ENCODE measurements at places on chromosomes 6 and 20.

DNA sequence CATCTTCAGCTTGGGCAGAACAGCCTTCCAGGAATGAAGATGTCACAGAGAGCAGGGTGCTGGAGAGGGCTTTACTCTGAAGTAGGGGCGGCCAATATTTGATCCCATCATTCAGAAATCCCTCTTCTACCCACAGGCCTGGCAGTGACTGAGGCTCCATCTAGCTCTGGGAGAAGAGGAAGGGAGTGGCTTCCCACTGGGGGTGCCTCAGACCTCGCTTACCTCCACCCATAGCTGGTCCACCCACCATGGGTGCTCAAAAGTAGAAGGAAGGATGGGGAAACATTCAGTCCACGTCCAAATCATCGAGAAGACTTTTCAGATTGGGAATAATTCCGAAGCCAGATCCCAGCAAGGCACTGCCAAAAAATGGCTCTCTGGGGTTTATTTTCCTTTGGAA, 11.8 kb upstream of the THBD start:
- DNase-seq: no peak

GRCh38 chr20:57620274-57620990, at the start of gene ZBP1:
Gene ZBP1, minus strand, starts transcription at chr20:57620426. Its CDS starts 131 bp downstream, at chr20:57620295.
- DNase-seq: no peak

DNA sequence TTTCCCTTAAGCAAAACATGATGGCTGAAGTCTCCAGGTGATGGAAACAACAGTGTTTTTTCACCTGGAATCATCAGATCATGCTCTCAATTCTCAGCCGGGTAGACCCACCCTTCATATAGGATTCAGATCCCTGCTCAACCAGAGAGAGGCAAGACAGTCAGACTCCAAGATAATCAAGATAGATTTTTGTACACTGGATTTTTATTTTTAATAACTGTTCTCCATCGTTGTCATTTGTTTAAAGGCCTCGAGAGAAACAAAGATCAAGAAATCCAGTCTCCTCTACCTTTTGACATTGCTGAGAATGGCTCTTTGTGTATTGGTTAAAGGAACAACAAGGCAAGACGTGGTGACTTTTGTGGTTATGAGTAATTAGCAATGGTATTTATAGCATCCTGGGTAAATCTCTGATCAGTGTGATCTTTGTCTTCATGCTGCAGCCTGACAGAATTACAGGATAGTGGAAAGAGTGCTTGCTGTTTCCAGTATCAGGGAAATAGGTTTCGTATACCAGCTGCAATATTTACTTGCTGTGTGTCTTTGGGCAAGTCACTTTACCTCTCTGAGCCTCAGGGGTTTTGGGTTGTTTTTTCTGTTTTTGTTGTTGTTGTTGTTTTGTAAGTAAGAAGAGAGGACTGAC, 29.9 kb downstream of the ID4 start:
- no peak for DNase-seq

DNA sequence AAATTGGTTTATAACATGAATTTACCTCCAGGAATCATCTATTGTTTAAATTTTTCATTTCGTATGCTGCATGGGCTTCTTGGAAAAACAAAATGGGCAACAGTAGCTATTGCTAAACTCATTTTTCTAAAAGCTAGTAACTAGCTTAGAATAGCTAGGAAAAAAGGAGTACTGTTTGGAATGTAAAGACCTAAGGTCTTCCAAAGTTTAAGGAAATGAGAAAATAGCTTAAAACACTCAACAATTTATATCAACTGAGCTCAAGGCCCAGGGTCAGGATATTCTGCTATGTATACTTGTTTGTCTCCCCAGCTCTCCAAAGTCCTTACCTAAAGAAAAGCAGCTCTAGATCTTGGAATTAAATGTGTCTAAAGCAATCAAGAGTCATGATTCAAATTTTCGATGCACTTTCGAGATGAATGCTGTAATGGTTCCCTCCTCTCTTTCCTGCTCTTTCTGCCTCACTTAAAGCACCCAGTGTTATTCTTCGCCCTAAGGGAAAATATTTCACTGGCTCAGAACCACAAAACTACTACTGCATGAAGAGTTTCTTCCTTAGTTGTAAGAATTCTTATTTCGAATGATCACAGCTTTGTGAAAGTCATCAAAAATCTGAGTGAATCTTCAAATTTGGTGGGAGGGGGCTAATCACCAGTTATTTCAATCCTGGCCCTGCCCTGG, 41.6 kb downstream of the LYRM4 start:
- DNase-seq: no peak

DNA sequence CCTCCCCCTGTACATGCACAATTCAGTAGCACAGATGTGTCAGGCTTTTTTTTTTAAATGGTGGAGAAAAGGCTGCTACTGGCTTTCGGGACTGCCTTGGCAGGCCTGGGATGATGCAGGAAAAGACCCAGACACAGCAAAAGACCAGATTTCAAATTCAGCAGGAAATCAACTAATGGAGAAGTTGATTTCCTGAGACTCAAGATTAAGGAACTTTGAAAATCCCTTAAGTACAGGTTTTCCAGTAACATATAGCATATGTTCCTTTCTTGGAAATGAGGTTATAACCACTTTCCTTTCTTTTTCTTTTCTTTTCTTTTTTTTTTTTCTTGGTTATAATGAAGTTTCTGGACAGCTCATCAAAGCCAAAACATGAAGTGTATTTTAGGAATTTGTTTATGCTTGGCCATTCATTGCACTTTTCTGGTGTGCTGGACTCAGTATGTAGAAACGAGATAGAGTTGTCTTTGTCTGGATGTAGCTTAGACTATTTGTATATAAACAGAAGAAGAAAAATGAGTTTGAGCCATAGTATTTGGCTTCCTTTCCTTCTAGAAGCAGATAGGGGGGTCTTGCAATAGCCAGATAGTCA, 119.4 kb downstream of the SASH1 start:
- no peak for DNase-seq

DNA sequence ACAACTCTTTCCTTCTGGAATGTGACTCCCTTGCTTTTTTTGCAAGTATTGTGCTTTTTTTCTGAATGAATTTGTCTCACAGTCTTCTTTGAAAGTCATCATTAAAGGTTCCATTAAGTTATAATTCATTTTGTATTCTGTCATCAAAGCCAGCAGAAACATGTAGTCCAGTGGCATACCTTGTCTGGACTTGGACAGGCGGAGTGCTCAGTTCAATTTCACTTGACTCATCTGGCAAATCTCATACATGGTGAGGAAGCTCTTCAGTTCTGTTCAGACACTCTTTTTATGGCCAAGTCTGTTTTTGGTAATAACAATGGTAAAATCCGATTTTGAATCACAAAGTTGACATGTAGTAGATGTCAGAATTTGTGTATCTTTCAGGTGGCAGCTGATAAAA, 260.8 kb upstream of the OPRM1 start:
- no peak for DNase-seq

DNA sequence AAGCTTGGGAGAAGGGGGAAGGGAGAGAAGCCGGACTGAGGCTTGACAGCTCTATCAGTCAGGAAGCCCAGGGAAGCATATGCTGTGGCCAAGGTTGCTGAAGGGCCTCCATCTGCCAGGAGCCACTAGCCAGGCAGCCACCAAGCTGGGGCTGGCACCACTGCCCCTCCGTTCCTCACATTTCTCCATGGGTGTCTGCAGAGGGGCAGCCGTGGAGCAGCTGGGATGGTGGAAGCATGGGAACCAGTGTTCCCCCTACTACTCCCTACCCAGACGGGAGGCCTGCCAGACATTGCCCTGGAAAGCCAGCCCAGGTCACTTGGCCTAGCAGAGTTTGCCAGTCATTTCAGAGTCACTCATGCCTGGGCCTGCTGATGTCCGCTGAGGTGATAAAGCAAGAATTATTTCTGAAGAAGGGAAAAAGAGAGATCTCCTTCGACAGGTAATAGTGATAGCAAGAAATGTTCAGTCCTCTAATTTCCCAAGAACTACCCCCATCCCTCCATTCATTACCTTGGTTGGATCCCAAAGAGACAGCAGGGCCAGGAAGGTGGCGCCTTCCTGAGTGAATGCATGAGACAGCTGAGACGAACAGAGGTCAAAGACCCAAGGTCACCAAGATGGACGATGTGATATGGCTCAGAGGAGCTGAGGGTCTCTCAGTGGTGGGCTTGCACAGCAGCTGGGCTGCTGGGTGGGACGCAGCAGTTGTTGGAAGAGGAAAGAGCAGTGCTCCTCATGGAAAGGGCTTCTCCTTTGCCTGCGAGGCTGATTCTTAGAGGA, 21.9 kb downstream of the SNPH start:
- no peak for DNase-seq

DNA sequence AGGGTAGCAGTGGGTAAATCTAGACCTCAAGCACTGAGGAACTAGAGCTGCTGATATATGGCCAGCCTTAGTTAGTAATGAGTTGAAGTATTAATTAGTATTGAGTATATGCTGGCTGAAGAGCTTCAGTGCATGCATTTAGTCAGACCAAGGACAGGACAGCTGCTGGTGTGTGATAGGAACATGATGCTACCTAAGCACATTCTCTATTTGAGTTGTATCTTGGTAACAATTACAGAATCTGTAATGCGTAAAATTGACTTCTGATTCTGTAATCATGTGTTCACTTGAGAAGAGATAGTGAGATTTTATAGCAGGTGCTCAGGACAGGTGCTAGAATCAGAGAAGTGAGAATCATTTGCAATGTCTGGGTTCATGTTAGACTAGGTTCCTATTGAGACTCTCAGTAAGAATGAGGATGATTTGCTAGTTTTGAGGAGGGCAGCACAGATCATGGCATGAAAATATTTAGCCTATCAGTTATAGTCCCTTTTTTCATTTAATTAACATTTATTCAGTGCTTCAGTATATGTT, 369.4 kb upstream of the HS3ST5 start:
- DNase-seq: no peak
